ENCODE measurements at places on chromosomes 5 and 9.
A peak's percentile ranks its signal among the peaks of the same experiment; 100 is the strongest.

DNA sequence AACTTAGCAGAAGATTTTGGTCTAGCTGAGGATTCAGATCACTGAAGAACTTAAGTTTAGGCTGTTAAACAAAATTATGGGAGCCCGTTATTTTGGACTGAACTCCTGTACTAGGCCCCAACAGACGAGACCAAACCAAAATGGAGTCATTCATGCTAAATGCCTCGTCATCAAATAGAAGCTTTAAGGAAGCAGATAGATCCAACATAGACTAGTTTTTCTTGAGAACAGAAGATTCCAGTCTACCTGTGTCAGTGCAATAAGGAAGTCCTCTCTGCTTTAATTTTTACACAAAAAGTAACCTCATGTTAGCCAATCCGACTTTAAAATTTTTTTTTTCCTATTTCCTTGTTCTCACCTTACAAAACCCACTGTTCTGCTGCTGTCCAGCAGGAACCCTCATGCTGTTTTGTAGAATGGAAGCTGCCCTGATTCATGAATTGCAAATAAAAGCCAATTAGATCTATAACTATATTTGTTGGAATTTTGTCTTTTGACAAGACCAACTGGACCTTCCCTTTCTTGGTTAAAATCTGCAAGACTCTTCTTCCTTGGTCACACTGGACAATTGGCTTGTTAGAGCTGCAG is 29.0 kb upstream of the GOLM1 start:
- no peak for DNase-seq

- DNase-seq = no peak
These were observed 161.9 kb downstream of the MAPKAP1 start for GRCh38 chr9:125544988-125545651.

- DNase-seq = no peak
These were observed 7.8 kb upstream of the ORM1 start for GRCh38 chr9:114314881-114315722.

DNA sequence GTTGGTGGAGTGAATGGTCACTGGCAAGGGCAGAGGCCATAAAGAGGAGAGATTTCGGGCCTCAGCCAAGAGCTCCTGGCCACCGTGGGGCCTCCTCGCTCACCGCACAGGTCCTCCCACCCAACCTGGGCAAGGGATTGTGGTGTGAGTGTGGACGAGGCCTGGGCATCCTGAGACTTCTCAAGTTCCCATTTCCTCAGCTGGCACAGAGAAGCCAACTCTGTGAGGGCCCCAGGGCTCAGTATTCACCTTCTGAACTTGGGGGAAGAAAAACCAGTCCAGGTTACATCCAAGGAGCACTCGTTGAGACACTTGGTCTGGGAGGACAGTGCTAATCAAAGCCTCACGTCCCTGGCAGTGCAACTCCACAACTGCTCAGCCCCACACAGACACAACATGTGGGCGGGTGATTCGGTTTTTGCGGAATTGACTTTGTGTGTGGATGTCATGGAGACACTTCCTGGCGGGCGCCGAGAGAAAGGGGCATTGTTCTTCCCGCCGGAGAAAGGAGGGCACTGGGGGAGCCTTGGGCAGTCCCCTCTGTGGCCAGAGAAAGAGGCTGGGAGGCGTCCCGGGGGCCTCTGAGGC is 28.5 kb upstream of the NKD2 start:
- DNase-seq = no peak

DNA sequence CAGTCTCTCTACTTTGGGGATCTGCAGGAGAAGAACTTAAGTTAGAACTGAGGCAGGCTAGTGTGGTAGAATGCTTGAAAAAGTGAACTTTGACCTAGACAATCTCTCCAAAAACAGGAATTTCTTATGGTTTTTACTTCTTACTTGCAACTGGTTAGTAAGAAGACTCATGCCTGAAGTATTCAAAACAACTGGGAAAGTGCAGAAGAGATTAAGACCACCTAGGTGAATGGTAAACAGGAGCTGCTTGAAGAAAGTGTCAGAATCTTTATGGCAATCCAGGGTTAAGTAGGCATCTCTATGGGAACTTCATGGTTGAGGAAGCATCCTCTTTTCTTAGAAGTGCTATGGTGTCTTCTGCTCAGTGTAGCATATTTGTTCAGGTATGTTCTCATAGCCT is 428.6 kb upstream of the TLE4 start:
- no peak for DNase-seq

DNA sequence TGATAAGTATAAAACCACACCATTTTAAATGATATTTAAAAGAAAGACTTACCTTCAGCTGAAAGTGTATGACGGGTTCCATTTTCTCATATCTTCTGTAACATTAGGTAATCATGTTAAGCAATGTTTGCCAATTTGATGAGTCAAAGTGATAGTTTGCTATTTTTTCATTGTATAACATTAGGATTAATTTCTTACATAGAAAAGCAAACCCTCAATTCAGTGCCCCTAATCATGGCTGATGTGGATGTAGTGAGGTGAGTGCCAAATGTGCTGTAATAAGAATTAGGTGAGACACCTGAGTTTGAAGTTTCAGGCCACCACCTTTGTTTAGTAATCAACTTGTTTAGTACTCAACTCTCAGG is 68.0 kb downstream of the UNC13B start:
- no peak for DNase-seq

GRCh38 chr5:80961376-80962281 is 1.5 kb downstream of the RASGRF2 start:
- DNase-seq = no peak

- DNase-seq = no peak
These were observed 180.5 kb downstream of the RFK start for GRCh38 chr9:76213751-76214150.

DNA sequence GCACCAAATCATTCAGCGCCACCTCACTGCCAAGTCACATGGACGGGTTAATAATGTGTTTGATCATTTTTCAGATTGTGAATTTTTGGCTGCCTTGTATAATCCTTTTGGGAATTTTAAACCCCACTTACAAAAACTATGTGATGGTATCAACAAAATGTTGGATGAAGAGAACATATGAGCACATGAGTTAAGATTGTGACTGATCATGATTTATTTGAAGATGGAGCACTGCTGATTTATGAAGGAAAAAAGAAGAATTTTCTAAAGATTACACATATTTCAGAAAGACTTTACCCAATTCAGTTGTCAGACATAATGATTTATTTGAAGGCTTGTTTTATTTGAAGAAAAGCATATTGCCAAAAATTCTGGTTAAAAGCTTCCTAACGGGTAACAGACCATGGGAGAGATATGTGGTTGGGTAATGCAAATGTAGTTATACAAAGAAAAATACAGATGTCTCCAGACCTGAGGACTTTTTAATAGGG is 37.4 kb downstream of the TNFAIP8 start:
- DNase-seq = no peak

GRCh38 chr9:116506685-116507084 is 180.4 kb upstream of the TRIM32 start:
- no peak for DNase-seq

DNA sequence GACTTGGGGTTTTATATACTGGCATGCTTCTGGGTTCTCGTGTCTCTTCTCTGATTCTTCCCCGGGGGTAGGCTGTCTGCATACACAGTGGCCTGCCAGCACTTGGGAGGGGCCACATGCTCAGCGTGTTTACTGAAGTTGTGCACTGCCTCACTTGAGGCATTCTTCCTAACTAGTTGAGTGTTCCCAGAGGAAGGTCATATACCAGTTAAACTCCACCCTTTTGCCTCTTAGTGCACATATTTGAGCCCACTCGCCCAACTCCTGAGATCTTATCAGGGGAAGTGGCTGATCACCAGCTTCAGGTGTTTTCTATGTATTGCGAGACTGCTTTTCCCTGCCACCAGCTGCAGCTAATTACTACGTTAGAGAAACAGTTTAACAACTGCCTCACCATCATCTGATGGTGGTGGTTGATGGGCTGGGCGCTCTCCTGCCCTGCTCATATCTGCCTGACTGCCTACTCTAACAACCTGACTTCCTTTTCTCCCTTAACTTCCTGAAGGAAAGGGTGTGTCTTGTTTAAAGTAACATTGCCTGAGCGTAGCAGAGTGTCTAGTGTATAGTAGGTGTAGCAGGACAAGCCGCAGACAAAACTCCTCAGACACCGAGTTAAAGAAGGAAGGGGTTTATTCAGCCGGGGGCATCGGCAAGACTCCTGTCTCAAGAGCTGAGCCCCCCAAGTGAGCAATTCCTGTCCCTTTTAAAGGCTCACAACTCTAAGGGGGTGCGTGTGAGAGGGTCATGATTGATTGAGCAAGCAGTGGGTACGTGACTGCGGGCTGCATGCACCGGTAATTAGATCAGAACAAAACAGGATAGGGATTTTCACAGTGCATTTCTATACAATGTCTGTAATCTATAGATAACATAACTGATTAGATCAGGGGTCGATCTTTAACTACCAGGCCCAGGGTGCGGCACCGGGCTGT is 60.1 kb upstream of the CLINT1 start:
- no peak for DNase-seq

GRCh38 chr5:4387290-4387689 is 752.8 kb upstream of the ADAMTS16 start:
- DNase-seq = no peak

GRCh38 chr9:87255431-87256155 is 242.1 kb upstream of the DAPK1 start:
- no peak for DNase-seq

DNA sequence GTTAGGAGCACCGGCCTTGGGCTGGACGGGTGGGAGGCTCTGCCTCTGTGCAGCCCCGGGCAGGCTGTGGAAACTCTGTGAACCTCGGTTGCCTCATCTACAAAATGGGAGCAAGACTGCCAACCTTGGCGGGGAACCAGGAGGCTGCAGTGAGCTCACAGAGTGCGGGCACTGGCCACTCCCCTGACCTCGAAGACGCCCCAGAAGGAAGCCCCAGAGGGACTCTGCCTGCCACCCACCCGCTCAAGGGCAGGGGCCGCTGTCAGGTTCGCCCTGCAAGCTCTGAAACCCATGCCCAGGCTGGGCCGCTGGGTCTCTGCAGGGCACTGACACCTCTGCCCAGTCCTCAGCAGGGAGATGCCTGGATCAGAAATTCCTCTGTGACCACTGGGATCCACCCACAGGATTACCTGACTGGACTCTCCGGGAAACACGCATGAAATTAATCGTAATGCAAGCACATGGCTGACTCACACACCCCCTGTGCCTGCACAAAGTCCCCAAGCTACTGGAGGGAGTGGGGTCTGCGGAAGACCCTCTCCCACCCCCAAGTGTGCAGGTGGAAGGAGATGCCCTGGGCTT is 7.4 kb downstream of the CCDC187 start:
- DNase-seq = no peak

- DNase-seq = peak; percentile 32
These were observed 272.0 kb downstream of the ARHGAP26 start for GRCh38 chr5:143041972-143042770.

- DNase-seq = no peak
These were observed 495.7 kb upstream of the CYLC2 start for GRCh38 chr9:102499468-102499867.

DNA sequence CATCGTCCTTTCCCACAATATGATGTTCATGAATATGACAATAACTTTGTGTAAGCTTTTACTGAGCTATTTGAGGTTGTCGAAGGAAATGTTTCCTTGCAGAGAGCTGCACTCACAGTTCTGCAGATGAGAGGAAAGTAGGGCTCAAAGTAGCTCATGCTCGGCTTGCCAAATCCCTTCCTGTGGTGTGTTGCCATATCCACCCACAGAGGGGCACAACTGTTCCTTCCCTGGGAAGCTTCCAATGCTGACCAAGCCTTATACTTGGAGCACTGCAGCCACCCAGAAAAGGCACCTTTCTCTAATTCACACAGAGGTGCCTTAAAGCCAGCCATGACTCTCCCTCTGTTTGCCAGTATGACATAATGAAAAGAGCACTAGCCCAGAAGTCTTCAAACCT is 390.3 kb downstream of the CAAP1 start:
- DNase-seq = no peak

DNA sequence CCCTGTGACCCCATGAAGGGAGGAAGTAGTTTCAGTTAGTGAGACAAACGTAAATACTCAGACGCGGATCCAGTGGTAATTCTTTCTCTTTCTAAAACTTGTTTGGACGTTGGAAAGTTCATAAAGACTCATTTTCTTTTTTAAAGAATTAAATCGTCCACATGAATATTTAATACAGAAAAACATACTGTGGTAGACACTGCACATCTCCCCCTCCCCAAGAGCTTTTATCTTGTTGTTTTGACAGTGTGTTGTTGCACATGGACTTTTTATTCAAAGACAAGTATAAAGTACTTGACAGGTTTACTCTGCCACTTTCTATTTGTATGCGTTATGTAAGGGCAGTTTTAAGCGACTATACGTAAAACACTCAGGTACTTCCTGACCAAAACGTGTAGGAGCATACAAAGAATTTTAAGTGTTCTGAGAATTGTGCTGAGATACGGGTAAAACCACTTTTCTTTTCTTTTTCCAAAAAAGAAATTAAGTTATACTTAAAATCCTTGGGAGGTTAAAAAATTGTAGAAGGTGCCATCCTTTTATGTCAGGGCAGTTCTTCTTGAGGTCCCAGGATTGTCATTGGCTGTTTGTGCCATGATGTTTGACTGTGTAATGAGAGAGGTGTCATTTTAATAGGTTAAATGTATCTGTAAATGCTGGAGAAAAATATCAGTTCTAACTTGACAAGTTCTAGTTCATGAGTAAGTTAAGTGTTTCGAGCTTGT is 1.3 kb downstream of the NIPBL start:
- no peak for DNase-seq

GRCh38 chr9:124030969-124031451 is 19.4 kb downstream of the LHX2 start:
- no peak for DNase-seq

DNA sequence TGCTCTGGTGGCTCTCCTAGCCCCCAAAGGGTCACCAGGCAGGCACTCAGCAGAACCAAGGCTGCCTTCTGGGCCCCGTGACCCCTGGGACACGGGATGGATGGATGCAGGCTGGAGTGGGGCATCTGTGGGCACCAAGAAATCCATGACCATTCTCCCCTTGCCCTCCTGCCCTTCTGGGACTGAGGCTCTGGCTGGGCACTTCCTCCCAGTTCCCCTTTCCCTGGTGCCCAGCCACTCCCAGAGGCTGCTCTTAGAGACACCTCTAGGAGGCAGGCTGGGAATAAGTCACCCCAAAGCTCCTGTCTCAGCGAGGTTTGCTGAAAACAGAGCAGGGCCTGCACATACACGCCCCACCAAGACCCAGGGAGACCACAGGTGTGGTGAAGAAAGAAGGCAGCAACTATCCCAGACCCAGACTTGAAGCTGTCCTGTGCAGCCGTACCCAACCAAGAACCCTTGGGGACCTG is 943 bp downstream of the STING1 start:
- no peak for DNase-seq

DNA sequence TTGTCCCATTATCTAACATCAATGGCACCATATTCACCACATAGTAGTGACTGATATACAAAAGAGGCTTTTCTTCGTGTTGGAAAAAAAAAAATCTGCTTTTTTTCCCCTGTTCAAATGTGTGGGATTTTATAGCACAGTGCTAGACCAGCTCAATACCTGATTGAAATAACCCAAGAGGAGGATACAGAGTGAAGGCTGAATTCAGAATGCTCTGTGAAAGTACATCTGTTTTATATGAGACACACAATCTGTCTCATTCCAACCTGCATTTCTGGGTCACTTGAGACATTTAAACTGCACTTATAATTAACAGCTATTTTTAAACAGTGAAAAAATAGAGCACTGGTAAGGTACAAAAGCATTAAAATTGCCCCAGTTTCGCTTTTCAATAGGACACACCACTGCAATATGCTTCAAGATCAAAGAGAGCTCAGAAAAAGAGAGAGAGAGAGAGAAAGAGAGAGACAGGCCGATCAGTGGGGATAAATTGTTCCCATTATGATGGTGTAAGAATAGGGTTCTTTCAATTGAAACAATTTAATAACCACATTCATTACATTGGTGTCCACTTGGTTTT is 179.3 kb downstream of the NR2F1-AS1 start:
- no peak for DNase-seq

Measured in NCI-H1092 (cell line).